ENCODE measurements at places on chromosomes 7 and 10.

GRCh38 chr10:8051851-8052257, 2.6 kb upstream of the GATA3 start:
- no peak for DNase-seq

- DNase-seq, result no peak
Observed at GRCh38 chr7:103150192-103150591, 1.3 kb upstream of the NAPEPLD start.

GRCh38 chr7:24290004-24290641, 6.1 kb downstream of the NPY start:
- DNase-seq, result no peak

- no peak for DNase-seq
Observed at GRCh38 chr10:23523251-23523650, 84.4 kb downstream of the OTUD1 start.
